CD8-positive, alpha-beta memory T cell (primary cell): ENCODE measurements at places on chromosomes 16 and 17. TPM values are rescaled to one million over a fixed set of nuclear protein-coding genes. Genes with fewer than 3 reads are reported as not detected.
A peak's percentile ranks its signal among the peaks of the same experiment; 100 is the strongest.

DNA sequence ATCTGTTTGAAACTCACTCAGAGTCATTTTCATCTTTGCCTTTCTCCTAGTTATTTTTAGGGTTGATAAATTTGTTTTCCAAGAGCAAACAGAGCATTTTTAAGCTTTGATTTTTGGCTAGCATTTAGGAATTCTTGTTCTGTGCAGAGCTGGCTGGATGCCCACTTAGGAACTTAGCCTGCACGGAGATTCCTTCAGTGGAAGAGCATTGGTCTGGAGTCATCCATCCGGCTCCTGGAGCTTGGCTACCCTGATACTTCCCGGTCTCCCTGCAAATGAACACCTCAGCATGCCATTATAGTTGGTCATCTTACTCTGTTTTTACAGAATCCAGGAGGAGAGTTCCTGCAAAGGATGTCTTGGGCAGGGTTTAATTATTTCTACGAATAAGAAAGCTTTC is 57.1 kb downstream of the SPECC1 start:
- H3K27ac ChIP-seq: no peak overlapping the region
- no peaks in the 10 kb centered on the region for H3K27me3 ChIP-seq
- DNase-seq: no peak
- no peaks in the 10 kb centered on the region for H3K4me1 ChIP-seq
- no peaks in the 10 kb centered on the region for H3K36me3 ChIP-seq

Gene SCNN1G
- polyA plus RNA-seq: not detected

DNA sequence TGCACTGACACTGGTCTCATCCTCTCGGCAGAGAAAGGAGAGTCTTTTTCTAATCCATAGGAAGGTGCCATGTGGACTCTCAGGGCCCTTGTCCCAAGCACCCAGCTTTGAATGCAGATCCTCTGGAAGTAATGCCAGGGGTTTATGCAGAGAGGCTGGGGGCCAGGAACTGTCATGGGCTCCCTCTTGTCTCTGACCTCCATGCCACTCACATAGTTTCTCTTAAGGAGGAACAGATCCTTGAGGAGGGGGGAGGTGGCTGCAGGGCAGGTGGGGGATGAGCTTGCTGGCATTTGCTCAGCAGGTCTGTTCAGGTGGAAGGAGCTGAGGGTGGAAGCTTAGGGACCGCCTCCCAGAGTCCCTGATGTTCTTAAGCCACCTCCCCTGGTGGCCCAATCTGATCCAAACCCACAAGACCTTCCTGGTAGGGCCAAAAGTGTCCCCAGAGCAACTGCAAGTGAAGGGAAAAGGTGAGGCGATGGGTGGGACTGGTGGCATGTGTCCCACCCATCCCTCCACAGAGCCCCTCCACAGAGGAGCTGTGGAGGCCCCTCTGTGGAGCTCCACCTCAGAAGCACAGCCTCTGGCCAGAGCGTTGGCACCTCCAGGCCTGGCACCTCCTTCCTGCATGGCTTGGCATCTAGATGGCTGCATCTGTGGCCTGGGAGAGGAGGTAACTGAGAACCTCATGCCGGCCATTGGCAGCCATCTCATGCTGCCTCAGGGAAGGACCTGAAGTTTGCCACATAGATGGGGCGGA is 9.2 kb downstream of the NECAB2 start:
- no peak overlapping the region for H3K4me3 ChIP-seq
- H3K4me1 ChIP-seq: no peaks in the 10 kb centered on the region
- no peak for DNase-seq
- no peaks in the 10 kb centered on the region for H3K36me3 ChIP-seq
- H3K27ac ChIP-seq: no peak overlapping the region

DNA sequence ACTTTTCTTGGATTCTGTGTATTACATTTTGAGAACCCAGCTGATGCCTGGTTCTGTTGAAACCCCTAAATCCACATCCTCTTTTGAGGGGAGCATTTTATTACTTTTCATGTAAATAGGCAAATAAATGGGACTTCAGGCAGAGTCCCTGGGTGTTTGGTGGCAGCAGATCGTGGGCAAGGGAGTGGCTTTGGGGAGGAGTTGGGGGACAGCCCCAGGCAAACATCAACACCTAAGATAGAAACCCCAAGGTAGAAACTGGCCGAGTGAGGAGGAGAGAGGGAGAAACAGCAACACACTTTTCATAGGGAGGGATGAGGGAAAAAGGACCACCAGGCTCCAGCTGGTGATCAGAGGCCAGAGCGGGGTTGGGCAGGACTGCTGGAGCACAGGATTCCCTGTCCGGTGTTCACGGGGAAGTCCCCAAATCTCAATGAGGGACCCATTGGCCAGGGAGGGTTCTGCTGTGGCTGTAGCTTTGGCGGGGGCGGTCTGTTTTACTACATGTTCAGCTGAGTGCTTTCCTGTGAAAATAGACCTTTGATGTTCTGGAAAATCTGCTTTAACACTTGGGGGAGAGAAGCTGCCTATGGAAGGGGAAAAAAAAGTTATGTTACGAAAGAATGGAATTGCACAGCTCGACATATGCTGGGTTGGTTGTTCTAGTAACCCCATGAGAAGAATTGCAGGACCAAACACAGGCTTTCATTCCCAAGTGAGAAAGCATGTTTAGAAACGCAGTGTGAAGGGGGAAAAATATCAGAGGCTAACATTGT is 46.6 kb downstream of the MSI2 start:
- H3K4me1 ChIP-seq: no peaks in the 10 kb centered on the region
- no peaks in the 10 kb centered on the region for H3K36me3 ChIP-seq
- no peak for DNase-seq

Gene SP6
- polyA plus RNA-seq: 0.59 TPM

Gene KRTAP9-9
- polyA plus RNA-seq: not detected

DNA sequence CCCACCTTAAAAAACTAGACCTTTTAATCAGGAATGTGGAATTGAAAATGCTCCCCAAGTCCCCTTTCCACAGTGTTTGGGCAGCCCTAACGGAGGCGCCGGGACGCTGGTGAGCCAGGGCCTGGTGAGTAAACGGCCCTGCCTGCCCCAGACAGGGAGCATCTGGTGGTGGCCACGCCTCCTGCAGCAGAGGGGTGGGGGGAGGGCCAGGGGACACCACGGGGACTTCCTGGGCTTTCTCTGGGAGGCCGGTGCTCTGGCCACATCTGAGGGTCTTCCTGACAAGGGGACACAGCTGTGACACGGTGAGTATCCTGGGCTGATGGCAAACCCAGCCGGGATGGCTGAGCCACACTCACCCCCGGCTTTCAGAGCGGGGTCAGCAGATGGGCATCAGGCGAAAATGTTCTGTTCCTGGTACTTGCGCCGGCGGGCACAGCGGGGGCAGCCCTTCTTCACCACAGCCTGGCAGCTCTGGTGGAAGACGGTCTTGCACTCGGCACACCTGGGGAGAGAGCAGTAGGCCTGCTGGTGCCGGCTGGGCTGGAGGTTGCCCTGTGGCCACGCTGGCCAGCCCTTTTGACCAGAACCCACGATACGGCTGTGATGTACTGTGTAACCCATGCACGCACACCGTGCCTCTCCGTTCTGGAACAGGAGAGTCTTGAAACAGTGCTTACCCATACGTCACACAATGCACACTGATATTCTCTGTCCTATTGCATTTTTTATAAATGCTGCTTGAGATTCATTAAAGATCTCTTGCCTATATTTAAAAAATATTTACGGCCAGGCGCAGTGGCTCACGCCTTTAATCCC is 5.0 kb upstream of the ARHGAP27 start:
- H3K4me3 ChIP-seq: no peak overlapping the region
- no peaks in the 10 kb centered on the region for H3K27me3 ChIP-seq
- H3K27ac ChIP-seq: no peak overlapping the region
- H3K36me3 ChIP-seq: peaks cover 8% of the 10 kb centered on the region

Gene SDK2
- polyA plus RNA-seq: 0.54 TPM

Gene CACNG5
- polyA plus RNA-seq: not detected

- H3K27me3 ChIP-seq: no peaks in the 10 kb centered on the region
- no peak overlapping the region for H3K4me3 ChIP-seq
Observed at GRCh38 chr17:50572541-50572940, 12.0 kb downstream of the CACNA1G start.

Gene CPHXL2
- not detected for polyA plus RNA-seq

Gene NDUFAF8
- 76.4 TPM for polyA plus RNA-seq

DNA sequence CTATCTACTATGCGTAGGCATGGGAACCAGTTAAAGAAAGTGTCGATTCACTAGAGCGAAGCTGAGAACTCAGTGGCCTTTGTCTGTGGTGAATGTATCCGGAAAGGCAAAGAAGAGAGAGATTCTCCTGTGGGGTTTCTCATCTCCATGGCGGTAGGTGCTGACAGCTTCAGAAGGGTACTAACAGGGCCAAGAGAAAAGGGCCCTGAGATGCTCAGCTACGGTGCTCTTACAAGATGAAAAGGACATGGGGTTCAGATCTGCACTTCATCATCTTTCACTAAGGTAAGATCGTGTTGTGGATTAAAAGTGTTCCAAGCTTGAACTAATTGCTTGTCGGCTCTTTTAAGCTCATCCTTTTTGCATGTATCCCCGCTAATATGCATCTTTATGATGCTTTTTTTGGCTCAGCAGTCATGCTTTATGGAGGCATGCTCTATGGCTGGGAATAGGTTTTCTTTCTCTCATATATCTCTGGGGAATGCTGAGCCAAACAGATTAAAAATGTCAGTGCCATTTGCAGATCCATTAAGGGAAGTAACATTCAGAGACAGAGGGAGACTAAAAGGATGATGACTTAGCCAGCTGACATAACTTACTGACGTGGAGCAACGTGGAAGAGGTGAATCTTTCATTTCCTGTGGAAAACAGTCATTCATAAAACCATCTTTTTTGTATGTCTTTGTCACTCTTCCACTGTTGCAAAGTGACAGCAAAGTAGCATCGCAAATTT is 29.9 kb downstream of the KCNJ16 start:
- no peak overlapping the region for H3K4me3 ChIP-seq
- H3K27me3 ChIP-seq: no peaks in the 10 kb centered on the region
- no peak for DNase-seq
- H3K27ac ChIP-seq: no peak overlapping the region
- no peaks in the 10 kb centered on the region for H3K4me1 ChIP-seq

GRCh38 chr16:81861503-81861902 is 82.4 kb downstream of the PLCG2 start:
- no peak overlapping the region for H3K27ac ChIP-seq
- DNase-seq: no peak
- no peaks in the 10 kb centered on the region for H3K36me3 ChIP-seq
- no peaks in the 10 kb centered on the region for H3K27me3 ChIP-seq
- H3K4me1 ChIP-seq: no peaks in the 10 kb centered on the region

Gene CHCT1
- not detected for polyA plus RNA-seq

DNA sequence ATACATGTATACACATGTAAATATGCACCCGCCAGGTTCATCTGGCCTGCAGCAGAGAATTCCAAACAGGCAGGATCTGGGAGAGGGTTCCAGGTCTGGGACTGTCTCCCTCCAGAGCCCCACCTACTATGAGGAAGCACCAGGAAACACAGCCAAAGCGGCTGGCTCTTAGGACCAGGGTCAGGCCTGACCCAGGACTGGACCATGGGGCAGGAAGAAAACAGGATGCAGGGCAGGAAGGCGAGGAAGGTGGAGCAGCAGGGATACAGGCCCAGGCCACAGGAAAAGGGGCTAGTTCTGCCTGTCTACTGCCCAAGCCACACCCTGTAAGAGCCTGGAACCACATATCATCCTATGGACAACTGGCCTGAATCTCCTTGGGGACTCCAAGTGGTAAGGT is 2.2 kb downstream of the HID1 start:
- H3K4me3 ChIP-seq: no peak overlapping the region
- H3K4me1 ChIP-seq: peaks cover 13% of the 10 kb centered on the region
- no peak for DNase-seq
- H3K27ac ChIP-seq: no peak overlapping the region

Gene CIBAR2
- polyA plus RNA-seq: not detected

DNA sequence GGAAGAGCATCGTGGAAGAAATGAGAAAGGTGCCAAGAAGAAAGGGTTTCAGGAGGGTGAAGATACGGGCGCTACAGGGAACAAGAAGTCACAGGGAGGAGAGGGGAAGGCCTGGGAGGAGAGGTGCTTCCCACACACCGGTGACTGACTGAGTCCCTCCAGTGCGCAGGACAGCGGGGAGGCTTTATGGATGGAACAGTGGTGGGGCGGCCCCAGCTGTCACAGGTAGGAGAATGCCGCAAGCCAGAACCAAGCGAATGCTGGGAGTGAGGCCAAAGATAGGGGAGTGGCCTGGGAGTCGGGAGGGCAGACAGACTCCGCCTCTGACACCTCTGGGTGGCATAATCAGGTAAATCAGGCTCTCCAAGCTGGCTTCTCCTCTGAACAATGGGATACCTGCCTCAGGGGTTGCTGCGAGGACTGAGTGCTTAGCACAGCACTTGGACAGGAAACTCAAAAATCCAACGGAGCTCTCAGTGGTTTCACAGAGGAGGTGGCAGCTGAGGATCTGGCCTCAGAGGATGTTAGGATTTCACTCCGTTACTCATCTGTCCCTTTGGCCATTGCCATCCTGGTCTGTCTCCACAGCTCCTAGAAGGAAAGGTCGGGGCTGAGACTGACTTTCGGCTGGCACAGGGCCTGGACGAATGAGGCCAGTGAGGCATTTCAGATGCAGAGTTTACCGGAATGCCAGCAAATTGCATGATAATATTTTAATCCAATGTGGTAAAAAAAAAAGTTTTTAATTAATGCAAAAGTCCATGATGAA is 717 bp upstream of the CNP start:
- H3K27ac ChIP-seq: peak overlapping the region; percentile 71
- no peaks in the 10 kb centered on the region for H3K27me3 ChIP-seq
- no peaks in the 10 kb centered on the region for H3K36me3 ChIP-seq
- peaks cover 20% of the 10 kb centered on the region for H3K4me1 ChIP-seq

- DNase-seq: no peak
- H3K27me3 ChIP-seq: no peaks in the 10 kb centered on the region
- no peak overlapping the region for H3K4me3 ChIP-seq
- no peak overlapping the region for H3K27ac ChIP-seq
- peaks cover 57% of the 10 kb centered on the region for H3K4me1 ChIP-seq
Observed at GRCh38 chr17:40338058-40338457, 26.5 kb downstream of the GJD3 start.

- H3K36me3 ChIP-seq: no peaks in the 10 kb centered on the region
- DNase-seq: peak; percentile 76
- H3K27me3 ChIP-seq: peaks cover 3% of the 10 kb centered on the region
- peaks cover 6% of the 10 kb centered on the region for H3K4me1 ChIP-seq
- H3K27ac ChIP-seq: peak overlapping the region; percentile 16
Observed at GRCh38 chr17:62703776-62704380, 76.4 kb downstream of the MRC2 start.
